ENCODE measurements at places on chromosomes 6 and 20.
A peak's percentile ranks its signal among the peaks of the same experiment; 100 is the strongest.

GRCh38 chr6:45607798-45608197 is 230.1 kb upstream of the SUPT3H start:
- no peak for DNase-seq

DNA sequence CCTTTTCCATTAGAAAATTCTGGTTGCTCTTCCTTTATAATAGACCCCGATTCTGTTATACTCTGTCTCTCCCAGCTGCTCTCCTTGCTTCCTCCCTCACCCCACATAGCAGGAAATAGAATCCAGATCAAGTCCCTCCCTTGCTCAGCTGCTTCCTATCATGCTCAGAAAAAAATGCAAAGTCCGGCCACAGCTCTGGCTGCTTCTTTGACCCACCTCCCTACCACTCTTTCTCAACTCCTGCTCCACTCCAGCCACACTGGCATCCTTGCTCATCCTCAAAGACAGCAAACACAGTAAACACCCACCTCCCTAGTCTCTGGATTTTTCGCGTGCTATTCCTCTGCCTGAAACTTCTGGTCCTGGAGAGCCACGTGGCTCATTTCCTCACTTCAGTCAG is 9.1 kb upstream of the SLC22A16 start:
- DNase-seq, result peak; percentile 7

- peak; percentile 30 for DNase-seq
These were observed 51.9 kb downstream of the GCLC start for GRCh38 chr6:53492860-53493634.

- DNase-seq, result no peak
These were observed 488.8 kb downstream of the TENT5A start for GRCh38 chr6:81263531-81264168.

DNA sequence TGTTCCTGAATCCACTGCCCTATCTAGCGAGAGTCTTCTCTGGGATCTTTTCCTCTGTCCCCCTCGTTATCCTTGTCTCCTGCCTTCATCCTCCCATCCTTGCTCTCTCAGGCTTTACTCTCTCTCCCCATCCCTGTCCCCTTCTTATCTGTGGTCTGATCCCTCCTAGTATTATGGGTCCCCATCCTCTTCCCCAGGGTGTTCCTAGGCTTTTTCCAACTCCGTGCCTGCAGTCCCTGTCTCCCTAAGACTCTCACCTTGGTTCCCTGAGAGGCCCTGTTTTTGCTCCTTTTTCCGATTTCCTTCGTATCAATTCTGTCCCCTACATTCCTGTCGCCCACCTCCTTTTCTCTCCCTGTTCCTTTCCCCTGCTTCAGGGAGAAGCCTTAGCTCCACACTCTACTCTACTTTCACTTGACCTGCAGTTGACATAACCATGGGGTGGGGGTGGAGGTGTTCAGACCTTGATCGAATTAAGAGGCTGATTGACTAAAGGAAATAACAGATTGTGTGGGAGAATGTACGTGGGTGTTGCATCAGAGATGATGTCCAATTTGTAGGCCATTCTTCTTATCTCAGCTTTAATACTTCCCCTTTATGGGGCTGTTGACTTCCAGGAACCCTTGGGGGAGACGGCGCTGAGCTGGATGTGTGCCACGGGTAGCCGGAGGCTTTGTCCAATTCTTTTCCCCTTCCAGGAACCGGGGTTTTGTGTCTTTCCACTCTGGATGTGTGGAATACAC is 905 bp downstream of the PPARD start:
- DNase-seq, result peak; percentile 76

DNA sequence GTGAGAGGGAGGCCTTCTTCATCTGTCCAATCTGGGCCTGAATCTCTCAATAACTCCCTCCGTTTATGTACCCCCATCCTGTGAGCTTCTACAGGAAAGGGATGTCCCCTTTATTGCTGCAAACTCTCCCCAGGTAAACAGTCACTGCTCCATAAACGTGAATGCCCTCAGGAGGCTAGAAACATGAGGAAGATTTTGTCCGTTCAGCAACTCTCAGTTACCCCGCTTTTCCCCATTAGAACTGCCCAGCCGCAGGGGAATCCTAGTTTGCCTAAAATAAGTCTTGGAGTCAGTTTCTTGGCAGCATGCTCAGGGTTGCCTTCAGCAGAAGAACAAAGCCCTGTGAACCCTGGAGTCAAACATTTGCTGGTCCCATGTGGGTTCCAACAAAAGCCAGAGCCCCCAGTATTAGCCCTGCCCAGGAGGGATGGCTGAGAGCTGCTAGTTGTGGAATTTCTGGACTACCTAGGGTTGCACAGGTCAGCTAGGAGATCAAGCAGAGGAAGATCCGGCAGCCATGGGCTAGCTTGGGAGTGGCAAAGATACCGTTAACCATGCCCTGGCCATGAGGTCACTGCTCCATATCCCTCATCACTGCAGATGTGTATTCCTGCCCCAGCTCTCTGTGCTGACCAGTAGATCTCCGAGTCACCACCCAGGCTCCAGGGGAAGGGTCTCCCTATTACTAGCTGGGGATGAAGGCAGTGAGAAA is 640 bp downstream of the LRRN4 start:
- no peak for DNase-seq

DNA sequence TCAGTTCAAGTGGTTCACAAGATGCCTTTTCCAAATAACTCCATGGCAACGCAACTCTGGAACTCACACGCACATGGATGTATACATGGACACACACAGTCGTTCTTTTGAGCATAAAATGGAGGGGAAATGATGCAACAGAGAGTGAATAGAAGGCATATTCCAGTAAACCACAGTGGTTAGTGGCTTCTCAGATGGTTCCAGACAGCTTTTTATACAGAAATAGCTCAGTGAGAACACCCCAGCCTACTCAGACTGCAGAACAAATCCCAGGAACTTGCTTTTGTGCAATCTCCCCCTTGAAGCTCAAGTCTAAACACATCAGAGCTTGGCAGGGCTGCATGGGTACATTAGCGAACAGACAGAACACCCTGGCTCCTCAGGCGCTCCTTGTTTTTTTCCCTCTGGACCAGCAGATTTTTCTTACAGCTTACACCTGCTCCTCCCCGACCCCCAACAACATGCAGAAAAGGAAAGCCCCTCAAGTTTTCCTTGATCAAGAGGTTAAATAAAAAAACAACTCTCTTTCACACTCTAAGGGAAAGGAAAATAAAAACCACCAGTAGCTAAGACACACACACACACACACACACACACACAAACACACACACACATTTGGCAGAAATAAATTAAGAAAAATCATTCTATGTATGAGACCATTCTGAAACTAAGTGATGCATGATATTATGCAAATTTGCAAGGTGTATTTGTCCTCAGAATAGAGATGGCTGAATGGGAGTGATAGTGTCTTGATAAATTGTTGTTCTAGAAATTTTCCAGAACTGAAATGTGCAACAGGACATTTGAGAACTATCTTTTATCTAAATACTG is 51.2 kb upstream of the RANBP9 start:
- peak; percentile 38 for DNase-seq

GRCh38 chr6:4853782-4854511 is 77.7 kb downstream of the CDYL start:
- DNase-seq, result no peak

DNA sequence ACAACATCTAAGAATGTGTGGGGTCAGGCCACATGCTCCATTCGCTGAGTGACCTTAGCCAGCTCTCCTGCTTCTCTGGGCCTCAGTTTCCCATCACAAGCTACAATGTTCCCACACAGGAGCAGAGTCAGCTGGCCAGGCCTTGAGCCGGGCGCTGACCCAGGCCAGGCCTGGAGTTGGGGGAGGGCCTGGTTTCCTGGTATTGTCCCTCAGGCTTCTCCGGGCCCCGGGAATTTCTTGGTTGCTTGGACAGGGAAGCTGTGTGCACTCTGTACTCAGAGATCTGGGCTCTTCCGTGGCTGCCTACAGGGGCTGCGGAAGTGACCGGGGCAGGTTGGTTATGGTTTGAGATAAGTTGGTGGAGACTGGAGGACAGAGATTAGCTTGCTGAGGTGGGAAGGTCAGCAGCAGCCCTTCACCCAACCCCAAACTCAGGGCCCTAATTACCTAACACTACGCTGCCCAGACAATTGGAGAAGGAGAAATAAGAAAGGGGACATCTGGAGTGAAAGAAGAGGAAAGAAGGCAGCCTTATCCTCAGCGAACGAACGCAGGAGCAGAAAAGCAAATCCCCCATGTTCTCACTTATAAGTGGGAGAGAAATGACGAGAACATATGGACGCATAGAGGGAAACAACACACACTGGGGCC is 6.2 kb downstream of the TGM2 start:
- DNase-seq, result no peak

GRCh38 chr6:46310196-46310595 is 139.4 kb upstream of the ENPP5 start:
- DNase-seq, result no peak

- DNase-seq, result no peak
These were observed 466.6 kb upstream of the EYS start for GRCh38 chr6:66173587-66173986.

Measured in inflammatory macrophage treated with lipopolysaccharide for 1 hour (primary cell).